IPS DF 19.7 (cell line): ENCODE measurements at places on chromosomes 2 and 18.

DNA sequence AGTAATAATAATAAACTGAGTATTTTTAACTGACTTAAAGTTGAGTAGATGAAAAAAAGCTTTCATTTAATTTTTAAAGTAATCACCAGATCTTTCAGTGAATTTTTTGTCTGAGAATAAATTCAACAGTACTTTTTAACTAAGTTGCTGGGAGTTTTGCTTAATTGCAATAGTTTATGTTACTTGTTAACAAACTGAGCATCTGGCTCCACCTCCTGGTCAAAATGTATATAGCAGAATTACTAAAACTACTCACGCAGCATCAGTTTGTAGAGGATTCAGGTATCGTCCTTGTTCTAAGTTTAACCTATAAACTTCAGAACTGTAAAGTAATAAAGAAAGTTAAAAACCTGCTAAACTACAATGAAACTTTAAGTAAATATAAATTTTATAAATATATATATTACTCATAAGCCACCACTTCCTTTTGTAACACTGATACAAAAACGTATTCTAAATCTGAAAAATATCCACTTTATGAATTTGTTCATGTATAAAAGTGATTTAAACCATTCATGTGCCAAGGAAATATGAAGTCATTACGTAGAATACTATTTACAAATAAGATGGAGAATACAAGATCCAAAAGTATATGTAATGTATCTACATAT lies 21.3 kb downstream of the NOL10 start:
- DNase-seq, result peak; percentile 5

- DNase-seq, result no peak
These were observed 30.6 kb downstream of the ITSN2 start for GRCh38 chr2:24329700-24330099.

- no peak for DNase-seq
These were observed 20.0 kb downstream of the ME2 start for GRCh38 chr18:50898919-50899318.

- DNase-seq, result no peak
These were observed 897.0 kb downstream of the CPS1 start for GRCh38 chr2:211453311-211453887.

- DNase-seq, result no peak
These were observed 4.7 kb downstream of the CHRNA1 start for GRCh38 chr2:174759381-174760065.

DNA sequence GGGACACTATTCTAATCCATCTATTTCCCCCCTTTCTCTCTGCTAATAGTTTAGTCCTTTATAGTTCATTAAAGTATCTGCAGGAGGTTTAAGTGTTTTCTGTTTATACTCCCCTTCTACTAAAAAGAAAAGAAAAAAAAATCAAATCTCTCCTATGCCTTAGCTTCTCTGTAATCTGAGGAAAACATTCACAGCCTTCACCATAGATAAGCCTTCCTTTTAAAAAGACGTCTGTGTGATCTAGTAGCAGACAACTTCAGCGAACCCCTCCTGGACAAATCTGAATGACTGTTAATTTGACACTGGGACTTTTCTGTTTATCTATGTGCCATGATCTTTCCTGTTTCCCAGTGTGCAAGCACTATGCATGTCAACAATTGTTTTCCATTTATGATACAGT lies 70.4 kb upstream of the CDH19 start:
- DNase-seq, result no peak

GRCh38 chr18:36638224-36638623 lies 190.6 kb downstream of the TPGS2 start:
- DNase-seq, result no peak

- no peak for DNase-seq
These were observed 473.8 kb downstream of the NRXN1 start for GRCh38 chr2:50558182-50558581.

DNA sequence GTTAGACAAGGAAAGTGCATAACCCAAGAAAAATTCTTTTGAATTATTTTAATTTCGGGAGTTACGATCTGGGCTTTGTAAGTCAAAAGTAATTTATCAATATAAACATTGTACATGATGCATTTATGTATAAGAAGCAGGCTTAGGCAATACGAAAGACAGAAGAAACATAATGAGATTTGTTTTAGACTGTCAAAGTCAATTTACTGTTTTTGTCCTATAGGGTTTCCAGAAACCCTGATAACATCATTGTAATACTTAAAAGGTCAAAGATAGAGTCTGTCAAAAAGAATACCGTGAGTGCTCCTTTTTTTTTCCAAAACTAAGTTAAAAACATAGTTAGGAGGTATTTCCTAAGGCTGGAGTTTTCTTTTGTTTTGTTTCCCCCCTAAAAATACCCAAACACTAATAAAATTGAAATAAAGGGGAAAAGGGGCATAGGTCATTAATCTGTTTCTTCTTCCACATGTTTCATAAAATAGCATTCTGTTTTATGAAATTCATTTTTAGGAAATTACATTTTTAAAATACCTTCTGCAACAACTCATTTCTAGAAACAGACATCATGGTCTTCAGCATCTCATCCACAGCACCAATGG lies 16.1 kb downstream of the C1D start:
- DNase-seq, result no peak

- DNase-seq, result peak; percentile 59
These were observed 110.4 kb downstream of the ADCYAP1 start for GRCh38 chr18:1014951-1015624.

DNA sequence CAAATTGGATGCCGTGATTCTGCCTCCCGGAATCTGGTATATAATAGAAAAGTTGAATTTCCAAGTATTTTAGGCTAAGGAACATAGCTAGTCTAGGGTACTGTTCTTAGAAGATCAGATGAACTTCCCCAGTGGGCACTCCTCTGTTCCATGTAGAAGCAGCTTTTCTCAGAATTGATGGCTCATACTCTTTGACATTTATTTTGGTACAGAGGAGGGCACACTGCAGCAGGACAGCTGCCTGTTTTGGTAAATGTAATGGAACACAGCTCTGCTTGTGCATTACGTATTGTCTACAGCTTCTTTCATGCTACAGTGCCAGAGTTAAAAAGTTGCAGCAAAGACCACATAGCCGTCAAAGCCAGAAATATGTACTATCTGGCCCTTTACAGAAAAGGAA lies 10.8 kb downstream of the YPEL5 start:
- no peak for DNase-seq

GRCh38 chr2:230521386-230521785 lies 105.4 kb downstream of the SP100 start:
- no peak for DNase-seq

- DNase-seq, result no peak
These were observed 61.3 kb downstream of the TMEM247 start for GRCh38 chr2:46540496-46541331.

- no peak for DNase-seq
These were observed 49.3 kb downstream of the CD8B2 start for GRCh38 chr2:106536490-106536889.

- peak; percentile 17 for DNase-seq
These were observed 15.2 kb downstream of the TSPYL6 start for GRCh38 chr2:54240515-54241469.

DNA sequence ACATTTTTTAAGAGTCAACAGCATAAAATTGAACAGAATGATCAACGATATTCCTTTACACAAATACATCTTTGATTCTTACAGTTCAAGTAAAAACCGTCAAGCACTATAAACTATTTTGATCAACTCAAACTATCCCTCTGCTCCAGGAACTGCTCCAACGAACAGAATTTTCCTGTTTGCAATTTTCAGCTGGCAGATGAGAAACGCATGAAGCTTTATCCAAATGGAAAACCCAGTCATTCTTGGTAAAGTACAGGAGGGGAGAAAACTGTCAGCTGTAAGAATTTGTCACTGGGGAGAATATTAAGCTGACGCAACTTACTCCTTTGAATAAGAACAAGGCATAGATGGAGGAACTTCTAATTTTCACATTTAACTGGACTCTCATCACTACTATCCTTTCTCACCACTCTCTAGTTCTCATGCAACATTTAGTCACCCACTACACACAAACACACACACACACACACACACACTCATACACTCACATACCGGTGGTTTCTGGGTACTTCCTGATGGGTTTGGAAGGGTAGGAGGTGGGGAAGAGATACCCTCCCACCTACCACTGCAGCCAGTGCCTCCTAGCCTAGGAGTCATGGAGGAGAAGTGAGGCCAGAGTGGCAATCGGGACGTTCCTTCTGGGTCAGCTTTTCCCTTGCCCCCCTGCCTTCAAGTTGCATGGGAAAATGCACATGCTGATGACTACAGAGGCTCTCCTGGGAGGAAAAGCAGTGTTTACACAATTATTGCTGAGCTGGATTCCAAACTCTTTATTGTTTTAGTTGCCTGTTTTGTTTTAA lies 54.0 kb upstream of the SPATS2L start:
- no peak for DNase-seq

GRCh38 chr2:156021146-156022040 lies 311.1 kb downstream of the NR4A2 start:
- no peak for DNase-seq

- no peak for DNase-seq
These were observed 12.9 kb downstream of the ID2 start for GRCh38 chr2:8694737-8695136.
